ENCODE measurements at places on chromosomes 13 and 19.

DNA sequence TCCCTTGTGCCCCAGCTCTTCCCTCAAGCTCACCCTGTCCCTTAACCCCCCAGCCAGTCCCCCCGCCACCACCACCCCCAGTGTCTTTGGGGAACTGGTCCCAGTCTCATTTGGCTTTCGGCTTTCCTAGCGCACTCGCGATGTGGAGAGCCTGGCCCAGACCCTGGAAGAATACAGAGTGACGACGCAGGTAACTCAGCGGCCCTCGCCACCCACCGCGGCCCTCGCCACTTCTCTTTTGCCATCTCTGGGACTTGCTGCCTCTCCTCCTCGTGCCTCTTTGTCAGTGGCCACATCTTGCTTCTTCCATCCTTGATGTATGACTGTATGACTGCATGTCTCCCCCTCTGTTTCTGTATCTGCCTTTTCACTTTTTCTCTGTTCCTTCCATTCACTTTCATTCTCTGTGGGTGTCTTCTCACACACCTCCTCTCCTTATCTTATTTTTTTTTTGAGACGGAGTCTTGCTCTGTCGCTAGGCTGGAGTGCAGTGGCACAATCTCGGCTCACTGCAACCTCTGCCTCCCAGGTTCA lies 15.7 kb downstream of the PTH2 start:
- DNase-seq = no peak

DNA sequence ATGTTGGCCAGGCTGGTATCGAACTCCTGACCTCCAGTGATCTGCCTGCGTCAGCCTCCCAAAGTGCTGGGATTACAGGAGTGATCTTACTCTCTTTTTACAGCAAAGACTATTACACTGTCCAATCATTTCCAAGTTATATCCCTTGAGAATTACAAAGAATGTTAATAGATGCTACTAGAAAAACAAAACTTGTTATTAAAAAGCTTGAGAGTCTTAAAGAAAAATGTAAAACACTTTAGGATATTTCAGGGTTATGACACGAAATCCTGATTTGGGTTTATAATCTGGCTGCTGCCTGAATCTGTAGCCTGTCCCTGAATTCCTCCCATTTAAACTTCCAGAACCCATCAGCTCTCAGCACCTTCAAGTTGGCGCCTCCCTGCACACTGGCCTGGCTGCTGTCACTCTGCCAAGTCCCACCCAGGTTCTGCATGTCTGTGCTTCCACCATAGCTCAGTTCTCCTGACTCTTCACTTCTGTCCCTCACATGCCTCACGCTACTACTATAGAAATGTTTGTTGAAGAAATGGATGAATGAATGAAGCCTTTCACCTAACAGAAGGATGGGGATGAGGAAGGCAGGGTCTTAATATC lies 55.8 kb upstream of the RFXAP start:
- DNase-seq = no peak

- no peak for DNase-seq
These were observed 65.9 kb upstream of the MCF2L start for GRCh38 chr13:112903071-112903577.

DNA sequence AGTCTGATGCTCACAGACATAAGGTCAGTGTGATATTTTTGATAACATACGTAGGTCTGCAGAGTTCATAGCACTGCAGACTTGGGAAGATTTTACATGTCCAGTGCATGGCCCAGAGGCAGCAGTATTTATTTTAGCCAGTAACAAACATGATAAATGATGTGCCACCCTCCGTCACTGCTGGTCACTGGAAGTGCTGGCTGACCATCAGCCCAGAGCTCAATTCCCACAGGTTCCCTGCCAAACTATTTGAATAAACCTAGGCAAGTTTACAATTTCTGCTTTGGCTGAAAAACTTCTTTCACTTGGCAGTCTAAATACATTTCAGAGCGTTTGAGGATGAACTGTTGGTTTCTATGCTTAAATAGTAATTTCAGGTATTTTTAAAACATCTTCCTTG lies 135.5 kb upstream of the EDNRB start:
- no peak for DNase-seq

DNA sequence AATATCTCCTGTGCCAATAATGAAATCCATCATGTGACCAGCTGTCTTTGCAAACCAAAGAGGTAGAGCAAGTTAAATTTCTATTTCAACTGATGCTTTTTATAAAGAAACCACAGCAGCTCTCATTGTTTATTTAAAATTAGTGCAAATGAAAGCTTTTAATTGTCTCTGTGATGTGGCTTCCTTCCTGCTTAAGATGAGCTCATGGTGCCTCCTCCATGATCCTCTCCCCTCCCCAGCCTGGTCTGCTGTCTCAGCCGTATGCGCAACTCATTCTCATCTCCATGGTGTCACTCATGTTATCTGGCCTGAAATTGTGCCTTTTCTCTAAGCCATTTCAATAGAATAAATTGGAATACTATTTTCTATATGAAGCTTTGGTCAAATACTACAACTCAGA lies 270.6 kb downstream of the FGF14 start:
- DNase-seq = no peak

GRCh38 chr19:2661615-2662014 lies 40.9 kb downstream of the GNG7 start:
- DNase-seq = no peak

- DNase-seq = no peak
These were observed 25.8 kb downstream of the COL4A1 start for GRCh38 chr13:110280985-110281688.

- DNase-seq = no peak
These were observed 8.5 kb downstream of the RPL21 start for GRCh38 chr13:27259831-27260230.

DNA sequence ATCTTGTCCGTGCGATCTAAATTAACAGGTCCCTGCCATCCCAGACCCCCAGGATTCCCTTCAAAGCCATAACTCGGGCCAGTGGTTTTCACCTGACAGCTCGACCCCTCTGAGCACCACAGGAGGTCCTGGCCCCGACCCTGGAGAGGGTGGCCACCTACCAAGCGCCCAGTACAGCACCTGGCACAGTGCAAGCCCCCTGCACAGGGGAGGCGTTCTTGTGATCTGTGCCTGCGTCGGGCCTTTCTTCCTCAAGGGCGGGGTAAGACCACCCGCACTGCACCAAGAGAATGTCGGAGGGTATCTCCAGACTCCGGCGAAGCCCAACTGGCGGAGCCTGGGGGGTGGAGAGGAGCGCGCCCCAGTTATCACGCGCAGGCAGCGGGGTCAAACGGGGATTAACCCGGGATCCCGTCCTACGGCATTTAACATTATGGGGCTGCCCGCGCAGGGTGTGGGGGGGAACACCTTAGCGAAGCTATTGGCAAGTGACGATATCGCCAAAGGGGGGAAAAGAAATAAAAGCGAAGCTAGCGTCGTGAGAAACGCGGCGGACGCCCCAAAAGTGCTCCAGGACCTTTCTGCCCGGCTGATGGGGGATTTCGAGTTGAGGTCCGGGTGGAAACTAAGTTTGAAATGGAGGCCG lies 1.3 kb upstream of the HNRNPL start:
- no peak for DNase-seq

GRCh38 chr13:111398715-111399299 lies 78.4 kb downstream of the TEX29 start:
- no peak for DNase-seq

GRCh38 chr19:57947088-57947418 lies 453 bp downstream of the ZNF256 start:
- no peak for DNase-seq

DNA sequence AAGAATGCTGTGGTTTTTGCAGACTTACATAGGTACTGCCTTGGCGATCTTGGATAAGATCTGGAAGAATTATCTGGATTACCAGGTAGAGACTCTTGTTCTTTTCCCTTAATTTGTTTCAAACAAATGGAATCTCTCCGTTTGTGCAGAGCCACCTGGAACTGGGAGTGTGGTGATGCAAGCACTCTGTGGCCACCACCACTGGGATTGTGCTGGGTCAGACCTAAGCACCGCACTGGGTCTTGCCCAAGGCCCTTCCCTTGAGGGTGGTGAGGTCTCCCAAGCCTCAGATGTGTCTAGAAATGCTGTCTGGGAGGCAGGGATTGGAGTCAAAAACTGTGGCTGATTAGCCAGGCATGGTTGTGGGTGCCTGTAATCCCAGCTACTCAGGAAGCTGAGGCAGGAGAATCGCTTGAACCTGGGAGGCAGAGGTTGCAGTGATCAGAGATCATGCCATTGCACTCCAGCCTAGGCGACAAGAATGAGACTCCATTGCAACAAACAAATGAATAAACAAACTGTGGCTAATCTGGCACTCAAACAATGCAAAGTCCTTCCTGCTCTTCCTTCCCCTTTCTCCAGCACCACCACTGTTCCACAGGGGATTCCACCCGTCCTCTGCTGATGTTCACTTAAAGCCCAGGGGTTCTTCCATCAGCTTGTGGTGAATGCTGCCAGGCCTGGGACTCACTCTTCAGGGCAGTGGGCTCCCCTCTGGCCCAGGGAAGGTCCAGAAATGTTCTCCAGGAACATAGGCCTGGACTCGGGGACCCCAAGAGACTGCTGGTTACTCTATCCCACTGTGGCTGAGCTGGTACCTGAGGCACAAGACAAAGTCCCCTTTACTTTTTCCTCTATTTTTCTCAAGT lies 10.8 kb upstream of the CEACAM1 start:
- DNase-seq = no peak

GRCh38 chr19:47146920-47147319 lies 16.3 kb downstream of the SAE1 start:
- DNase-seq = no peak

DNA sequence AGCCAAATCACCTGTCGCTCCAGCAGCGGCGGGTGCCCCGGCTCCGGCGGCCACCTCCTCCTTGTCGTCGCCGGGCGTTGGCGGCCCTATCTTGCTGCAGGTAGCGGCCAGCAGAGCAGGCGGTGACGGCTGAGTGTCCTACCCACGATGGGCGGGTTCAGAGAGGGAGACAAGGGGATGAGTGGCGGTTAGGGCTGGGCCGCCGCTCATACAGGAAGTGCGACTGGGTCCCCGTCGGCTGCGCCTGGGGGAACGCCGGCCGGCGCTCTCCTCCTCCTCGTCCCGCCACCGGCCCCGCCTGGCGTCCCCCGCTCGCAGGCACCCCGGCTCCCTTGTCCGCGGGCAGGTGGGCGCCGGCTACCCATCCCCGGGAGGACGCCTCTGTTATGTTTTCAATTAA lies 1692.0 kb downstream of the SLITRK5 start:
- DNase-seq = no peak

DNA sequence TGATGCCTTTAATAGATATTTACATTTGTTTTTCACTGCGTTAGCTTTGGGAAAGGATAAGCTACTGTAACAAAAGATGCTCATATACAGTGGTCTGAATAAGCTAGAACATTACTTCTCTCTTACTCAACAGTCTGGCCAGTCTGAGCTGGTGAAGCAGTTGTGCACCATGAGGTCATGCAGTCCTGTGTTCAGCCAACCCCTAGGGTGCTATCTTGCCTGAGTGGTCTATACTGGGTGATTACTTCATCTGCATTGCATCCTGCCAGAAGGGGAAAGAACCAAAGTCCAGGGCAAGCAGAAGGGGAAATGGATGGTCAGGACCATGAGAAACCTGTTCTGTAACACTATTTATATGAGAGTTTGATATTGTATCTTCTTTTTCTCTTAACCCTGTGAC lies 31.5 kb downstream of the ERCC5 start:
- no peak for DNase-seq

GRCh38 chr19:18156841-18157464 lies 4.0 kb downstream of the PIK3R2 start:
- no peak for DNase-seq

- DNase-seq = no peak
These were observed 1538.2 kb downstream of the UQCRFS1 start for GRCh38 chr19:27674701-27675100.

DNA sequence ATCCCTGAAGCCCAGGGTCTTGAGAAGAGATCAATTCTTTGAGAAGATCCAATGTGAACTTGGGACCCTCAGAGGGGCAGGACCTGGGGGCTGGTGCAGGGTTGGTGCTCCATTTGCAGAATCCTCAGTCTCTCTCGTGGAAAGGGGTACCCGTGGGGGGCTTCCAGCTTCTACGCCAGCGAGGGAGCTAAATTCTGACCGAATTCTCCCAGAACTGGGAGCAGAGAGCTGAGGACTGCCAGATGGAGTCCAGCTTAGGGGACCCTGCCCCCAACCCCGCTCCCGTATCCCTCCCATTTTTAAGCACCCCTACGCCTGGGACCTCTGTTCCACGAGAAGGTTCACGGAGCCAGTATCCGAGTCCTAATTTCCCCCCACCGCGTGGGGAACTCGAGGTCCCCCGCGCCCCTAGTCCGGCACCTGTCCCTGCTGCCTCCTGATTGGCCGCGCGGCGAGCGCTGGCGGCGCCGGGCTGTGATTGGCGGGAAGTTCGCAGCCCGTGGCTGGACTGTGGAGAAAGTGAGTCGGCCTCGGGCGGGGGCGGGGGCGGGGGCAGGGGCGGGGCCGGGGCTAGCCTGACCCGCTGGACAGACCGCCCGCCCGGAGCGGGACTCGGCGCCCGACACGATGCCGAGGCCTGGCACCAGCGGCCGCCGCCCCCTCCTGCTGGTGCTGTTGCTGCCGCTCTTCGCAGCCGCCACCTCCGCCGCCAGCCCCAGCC lies 4.4 kb upstream of the LTBP4 start:
- DNase-seq = no peak

GRCh38 chr13:99078017-99078771 lies 100.3 kb upstream of the DOCK9 start:
- no peak for DNase-seq

DNA sequence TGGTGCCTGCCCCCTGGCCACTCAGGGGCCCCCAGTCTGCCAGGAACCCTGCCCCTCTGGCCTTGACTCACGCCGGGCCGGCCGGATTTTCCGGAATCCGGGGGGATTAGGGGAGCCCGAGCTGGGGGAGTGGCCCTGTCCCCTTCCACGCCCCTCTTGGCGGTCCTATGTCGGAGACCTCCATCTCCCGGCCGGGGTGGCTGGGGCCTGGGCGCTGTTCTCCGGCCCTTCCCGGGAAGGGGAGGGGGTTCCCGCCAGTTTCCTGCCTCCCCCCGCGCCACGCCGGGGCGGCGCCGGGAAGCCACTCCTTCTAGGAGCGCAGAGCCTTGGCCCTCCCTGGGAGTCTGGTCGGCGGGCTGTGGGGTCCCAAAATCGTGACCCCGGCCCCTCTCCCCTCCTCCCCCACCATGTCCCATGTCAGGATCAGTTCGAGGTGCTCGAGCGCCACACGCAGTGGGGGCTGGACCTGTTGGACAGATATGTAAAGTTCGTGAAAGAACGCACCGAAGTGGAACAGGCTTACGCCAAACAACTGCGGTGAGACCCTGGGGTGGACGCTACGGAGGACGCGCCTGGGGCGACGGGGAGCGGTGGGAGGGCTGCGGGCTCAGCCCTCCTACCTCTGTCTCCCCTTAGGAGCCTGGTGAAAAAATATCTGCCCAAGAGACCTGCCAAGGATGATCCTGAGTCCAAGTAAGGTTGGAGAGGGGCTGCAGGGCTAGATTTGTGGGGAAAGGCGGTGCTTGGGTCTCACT lies 1.3 kb downstream of the TRIP10 start:
- peak; percentile 12 for DNase-seq
